ENCODE measurements at places on chromosomes 16 and 17.

- no peak for DNase-seq
These were observed 254.1 kb upstream of the KCNJ16 start for GRCh38 chr17:69820876-69821473.

DNA sequence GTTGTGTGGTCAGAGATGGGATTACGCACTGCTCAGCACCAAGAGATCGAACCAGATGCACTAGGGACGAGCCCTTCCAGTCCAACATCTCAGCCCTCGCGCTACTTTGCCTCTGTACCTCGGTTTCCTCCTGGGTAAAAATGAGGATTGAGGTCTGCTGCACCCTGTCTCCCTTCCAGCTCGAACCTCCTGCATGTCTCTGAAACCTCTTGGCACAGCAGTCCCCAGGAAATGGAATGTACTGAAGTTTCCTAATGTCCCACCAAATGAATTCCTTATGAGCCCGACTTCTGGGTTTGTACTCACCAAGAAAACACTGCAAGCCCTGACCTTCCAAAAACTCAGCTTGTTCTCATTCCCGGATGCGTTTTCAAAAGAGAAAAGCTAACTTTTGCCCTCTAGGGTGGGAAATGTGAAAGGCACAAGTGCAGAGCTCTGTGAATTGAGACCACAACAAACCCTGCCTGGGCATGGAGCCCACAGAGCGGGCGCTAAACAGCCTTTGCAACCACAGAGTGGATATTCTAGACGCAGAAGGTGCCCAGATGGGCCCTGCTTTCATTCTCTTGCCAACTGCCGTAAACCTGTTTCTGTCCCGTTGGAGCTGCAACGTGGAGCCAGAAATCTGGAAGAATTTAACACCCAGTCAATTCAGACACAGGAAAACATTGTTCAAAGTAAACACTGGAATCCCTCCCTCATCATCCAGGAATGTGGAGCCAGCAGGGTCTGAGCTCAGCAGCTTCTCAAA is 10.3 kb downstream of the CDRT4 start:
- no peak for DNase-seq

GRCh38 chr17:81058263-81058871 is 23.4 kb downstream of the BAIAP2 start:
- no peak for DNase-seq

- DNase-seq, result no peak
These were observed at the start of gene CAVIN1 for GRCh38 chr17:42422958-42423712. CAVIN1 (minus strand) TSS chr17:42423256; CDS start chr17:42423097, 159 bp downstream.

DNA sequence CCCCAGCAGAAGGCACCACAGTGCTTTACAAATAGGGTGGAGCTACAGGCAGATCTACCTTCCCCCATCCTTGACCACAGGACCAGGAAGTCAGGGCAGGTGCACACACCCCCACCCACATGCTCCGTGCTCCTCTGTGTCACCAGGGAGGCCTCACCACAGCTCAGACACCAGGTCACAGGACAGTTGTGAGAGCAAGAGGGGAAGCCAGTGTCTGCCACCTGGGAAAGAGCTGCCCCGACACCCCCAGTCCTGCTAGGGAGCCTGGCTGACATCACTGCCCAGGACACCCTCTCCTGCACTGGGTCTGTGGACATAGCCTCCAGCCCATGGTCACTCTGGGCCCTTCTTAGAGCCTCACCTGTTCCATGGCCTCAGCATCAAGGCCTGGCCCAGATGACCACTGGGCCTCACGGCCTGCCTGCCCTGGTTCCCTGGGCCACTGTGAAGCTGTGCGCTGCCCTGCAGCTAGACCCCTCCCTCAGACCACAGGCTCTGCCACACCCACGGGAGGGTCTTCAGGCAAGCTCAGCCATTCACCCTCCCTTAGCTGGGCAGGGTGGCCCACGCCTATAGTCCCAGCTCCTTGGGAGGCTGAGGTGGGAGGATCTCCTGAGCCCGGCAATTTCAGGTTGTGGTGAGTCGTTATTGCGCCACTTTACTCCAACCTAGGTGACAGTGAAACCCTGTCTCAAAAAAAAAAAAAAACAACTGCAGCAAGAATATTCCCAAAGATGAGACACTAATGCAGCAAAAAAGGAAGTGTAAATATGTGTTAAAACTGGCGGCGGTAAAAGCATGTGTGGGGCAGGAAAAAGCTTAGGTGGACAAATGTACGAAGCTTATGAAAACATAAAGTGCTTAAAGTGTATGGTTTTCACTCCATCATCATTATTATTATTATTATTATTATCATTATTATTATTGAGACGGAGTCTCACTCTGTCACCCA is 14.2 kb downstream of the POLR3K start:
- peak; percentile 15 for DNase-seq

- no peak for DNase-seq
These were observed 78.9 kb downstream of the ENGASE start for GRCh38 chr17:79153367-79154130.

DNA sequence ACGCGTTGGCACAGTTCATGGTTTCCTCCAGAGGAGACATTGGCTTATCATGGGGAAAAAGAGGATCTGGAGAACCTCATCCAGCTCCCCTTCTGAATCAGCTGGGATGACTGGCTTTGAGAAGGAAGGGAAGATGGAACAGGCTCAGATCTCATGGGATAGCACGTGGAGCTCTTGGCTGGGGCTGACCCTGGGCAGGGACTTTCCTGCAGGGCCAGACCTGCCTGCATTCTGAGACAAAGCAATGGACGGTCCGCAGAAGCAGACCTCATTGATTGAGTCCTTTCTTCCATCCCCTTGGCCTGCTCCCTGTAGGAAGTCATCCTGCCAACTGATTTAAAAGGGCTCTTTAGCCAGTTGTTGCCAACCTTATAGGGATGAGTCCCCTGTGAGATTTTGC is 26.2 kb downstream of the PLCD3 start:
- DNase-seq, result no peak

GRCh38 chr17:57125866-57126265 is 40.8 kb downstream of the AKAP1 start:
- DNase-seq, result no peak

DNA sequence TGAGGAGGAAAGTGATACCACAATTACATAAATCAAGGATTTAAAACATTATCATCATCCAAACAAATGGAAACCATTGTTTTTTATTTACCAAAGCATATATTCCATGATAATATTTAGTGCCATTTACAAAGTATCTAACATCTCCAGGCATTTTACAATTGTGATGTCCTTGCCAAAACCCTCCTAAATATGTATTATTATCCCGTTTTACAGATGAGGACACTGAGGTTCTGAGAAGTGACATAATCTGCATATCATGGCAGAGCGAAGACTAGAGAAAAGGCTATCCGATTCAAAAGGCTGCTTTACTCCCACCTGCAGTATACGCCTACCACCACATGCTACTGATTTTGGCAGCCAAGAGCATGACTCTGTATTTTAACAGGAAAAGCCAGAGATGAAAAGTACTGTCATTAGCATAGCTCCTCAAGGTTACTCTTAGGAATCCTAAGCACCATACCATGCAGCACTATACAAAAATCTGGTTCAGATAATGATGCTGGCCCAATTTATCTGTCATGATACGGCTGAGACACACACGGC is 301.4 kb downstream of the CA10 start:
- no peak for DNase-seq

- no peak for DNase-seq
These were observed 21.8 kb downstream of the CLEC16A start for GRCh38 chr16:10966129-10966528.

GRCh38 chr17:77456951-77457548 is 316.3 kb downstream of the SEC14L1 start:
- DNase-seq, result no peak

DNA sequence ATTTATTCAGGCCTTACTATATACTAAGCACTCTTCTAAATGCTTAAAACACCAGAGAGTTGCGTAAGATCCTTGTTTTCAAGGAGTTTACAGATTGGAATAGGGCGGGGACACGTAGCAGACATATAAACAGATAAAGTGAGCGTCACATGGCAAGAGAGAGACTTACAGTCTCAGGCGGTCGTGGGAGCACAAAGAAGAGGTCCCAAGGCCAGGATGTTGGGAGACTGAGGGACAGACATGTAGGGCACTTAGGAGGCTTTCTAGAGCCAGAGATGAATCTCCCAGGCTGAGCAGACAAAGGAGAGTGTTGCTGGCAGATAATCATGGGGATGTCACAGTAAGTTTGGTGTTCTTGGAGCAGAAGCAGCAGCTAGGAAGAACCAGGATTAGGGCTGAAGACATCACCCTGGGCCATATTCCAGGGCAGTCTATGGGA is 119.1 kb upstream of the ANKFN1 start:
- no peak for DNase-seq

DNA sequence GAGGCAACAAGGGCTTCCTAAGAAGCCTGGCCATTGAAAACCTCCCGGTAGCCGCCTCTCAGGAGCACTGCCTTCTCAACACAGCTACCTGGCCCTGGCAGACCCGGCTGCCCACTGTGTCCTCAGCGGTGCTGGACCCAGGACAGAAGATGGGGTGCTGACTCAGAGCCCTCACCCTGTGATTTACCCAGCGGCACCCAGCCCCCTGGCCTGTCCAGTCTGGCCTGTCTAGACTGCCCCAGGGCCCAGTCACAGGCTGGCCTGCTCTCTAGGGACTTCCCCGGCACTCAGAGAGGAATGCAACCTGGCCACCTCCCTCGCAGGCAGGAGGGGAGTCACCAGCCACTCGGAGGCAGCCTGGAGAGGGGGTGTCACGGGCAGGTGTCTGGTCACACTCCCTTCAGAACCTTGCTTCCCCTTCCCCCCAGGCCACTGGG is 20.1 kb downstream of the PIEZO1 start:
- DNase-seq, result no peak

DNA sequence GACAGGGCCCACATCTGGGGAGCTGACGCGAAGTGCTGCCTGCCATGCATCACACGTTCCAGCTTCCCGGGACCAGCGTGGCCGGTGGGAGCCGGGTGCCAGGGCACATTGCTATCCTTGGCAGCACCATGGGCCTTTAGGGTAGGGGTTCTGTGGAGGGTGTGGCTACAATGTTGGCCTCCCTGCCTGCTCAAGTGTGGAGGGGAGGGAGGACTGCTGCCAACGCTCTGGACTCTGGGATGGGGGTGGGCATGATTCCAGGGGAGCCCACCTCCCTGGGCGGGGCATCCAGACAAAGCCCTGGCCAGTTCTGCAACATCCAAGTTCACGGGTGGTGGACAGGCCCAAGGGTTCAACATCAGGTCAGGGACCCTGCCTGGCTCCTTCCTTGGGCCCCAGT is 13.9 kb downstream of the GRB7 start:
- no peak for DNase-seq

- no peak for DNase-seq
These were observed 51.1 kb upstream of the MYH2 start for GRCh38 chr17:10600571-10600970.

- no peak for DNase-seq
These were observed 143.3 kb downstream of the PARN start for GRCh38 chr16:14486520-14487303.

Data from stimulated activated CD8-positive, alpha-beta memory T cell treated with anti-CD3 and anti-CD28 coated beads, Interleukin-7, amount 100 ng/mL, for 1 hour (primary cell).